Activated T-cell treated with anti-CD3 and anti-CD28 coated beads, Interleukin-2, amount 50 U/mL, for 24 hours (primary cell): ENCODE measurements at places on chromosomes 6 and 20.

DNA sequence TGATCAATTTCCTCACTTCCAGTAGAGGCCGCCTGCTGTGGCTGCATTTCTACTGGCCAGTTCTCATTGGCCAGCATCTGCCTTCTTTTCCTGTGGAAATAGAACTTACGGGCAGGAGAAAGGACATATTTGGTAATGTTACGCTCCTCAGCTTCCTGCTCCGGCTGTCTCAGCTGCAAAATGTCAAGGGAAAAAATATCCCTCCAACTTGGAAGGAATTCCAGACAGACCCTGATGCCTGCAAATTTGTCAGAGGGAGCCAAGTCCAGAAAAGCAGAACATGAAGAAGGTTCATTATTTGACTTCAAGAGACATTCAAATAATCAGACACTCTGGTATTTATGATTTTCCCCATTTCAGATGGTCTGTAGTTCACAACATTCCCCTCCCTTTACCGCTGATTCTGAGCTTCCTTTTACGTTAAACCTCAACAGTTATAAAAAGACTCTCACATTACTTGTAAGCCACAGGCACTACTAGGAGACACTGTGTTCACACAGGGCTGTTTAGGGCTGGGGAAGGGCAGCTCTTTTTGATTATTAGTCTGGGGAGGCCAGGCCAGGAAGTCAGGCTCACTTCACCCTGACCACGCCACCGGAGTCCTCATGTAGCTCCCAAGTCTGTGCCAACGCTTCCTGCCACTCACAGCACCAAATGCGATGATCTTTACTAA is 179.6 kb upstream of the CCN2 start:
- DNase-seq: no peak

GRCh38 chr20:18225632-18226031 is 62.7 kb upstream of the ZNF133 start:
- no peak for DNase-seq

GRCh38 chr6:169395080-169395805 is 141.6 kb upstream of the THBS2 start:
- DNase-seq: no peak

GRCh38 chr6:6916598-6916997 is 191.2 kb upstream of the RREB1 start:
- no peak for DNase-seq

DNA sequence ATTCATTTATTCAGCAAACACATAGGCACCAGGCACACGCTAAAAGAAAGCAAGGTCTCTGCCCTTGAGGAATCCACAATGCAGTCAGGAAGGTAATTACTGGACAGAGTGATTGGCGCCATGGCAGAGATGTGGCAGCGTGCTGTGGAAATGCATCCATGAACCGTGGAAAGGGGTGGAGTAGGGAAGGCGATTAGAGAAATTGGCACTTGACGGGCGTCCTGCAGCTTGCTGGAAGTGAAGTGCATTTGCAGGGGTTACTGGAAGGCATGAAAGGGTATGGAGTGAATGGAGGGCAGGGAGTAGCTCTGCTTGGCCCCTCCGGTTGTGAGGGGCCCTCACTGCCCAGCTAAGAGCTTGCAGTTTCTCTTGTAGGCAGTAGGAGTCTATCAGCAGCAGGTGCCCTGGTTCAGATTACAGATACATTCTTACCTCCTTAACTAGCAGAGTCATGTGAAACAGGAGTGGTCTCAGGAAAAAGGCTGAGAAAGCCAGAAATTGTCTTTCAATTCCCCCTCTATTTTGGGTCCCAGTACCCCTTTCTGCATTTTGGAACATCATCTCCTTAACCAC is 122.5 kb upstream of the TIAM2 start:
- no peak for DNase-seq
